Tibial nerve (tissue), 4 donors: ENCODE measurements at places on chromosomes 4 and X.

GRCh38 chrX:40542208-40542607, 38.6 kb upstream of the ATP6AP2 start:
- no peak for DNase-seq

GRCh38 chr4:107740950-107741701, 21.1 kb upstream of the PAPSS1 start:
- DNase-seq: peak; percentile 48

DNA sequence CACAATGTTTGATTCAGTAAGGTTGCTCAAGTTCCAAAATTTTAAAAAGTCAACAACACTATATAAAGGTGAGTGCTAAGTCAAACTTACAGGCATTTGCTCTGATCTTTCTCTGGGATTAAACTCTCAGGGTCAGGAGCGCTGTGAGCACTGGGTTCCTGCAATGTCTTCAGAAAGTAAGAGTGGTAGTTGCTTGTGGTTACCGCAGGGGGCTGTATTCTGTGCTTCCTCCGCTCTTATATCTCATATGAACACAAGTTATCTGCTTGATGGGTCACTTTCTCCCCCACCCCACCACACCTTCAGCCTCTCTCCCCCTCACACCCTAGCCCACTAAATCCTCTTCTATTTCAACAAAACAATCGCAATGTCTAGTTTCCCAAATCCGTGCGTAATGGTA, 116.4 kb upstream of the IGSF1 start:
- DNase-seq: no peak

DNA sequence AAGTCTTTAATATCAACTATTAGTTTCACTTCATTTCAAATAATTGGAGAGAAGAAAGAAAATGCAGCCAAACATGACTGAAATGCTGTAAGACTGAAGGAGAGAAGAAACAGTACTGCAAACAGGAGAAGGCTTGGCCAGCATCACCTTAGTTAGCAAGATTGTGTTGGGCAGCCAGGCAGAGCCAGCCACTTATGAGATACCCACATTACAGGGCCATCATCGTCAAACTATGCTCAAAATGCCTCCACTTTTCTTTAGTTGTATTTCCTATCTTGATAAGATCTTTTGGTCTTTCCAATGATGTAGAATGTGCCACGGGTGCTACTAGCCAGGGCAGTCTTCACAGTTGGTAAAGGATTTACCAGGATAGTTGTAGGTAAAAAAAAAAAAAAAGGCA, 10.9 kb upstream of the IRF2 start:
- no peak for DNase-seq

GRCh38 chr4:80086296-80086695, 13.3 kb upstream of the ANTXR2 start:
- DNase-seq: no peak

GRCh38 chr4:83569987-83570386, 34.1 kb downstream of the GPAT3 start:
- no peak for DNase-seq
